Activated T-cell treated with anti-CD3 and anti-CD28 coated beads, Interleukin-2, amount 50 U/mL, for 72 hours (primary cell): ENCODE measurements at places on chromosomes 11 and 22. TPM values are rescaled to one million over a fixed set of nuclear protein-coding genes. Genes with fewer than 3 reads are reported as not detected.

- H3K27ac ChIP-seq, result no peak overlapping the region
- H3K4me1 ChIP-seq, result peaks cover 13% of the 10 kb centered on the region
- H3K36me3 ChIP-seq, result no peaks in the 10 kb centered on the region
- H3K4me3 ChIP-seq, result no peak overlapping the region
- H3K27me3 ChIP-seq, result no peaks in the 10 kb centered on the region
These were observed 38.3 kb downstream of the ZBTB16 start for GRCh38 chr11:114097832-114098231.

Gene ZC3H12C
- 2.5 TPM for total RNA-seq

GRCh38 chr11:111589886-111590499, 12.3 kb upstream of the SIK2 start:
- no peak overlapping the region for H3K4me3 ChIP-seq
- H3K36me3 ChIP-seq, result no peaks in the 10 kb centered on the region
- H3K4me1 ChIP-seq, result peaks cover 7% of the 10 kb centered on the region
- no peak for DNase-seq
- H3K27ac ChIP-seq, result no peak overlapping the region
- peaks cover 9% of the 10 kb centered on the region for H3K27me3 ChIP-seq

Gene SYCE3
- total RNA-seq, result 1.7 TPM

DNA sequence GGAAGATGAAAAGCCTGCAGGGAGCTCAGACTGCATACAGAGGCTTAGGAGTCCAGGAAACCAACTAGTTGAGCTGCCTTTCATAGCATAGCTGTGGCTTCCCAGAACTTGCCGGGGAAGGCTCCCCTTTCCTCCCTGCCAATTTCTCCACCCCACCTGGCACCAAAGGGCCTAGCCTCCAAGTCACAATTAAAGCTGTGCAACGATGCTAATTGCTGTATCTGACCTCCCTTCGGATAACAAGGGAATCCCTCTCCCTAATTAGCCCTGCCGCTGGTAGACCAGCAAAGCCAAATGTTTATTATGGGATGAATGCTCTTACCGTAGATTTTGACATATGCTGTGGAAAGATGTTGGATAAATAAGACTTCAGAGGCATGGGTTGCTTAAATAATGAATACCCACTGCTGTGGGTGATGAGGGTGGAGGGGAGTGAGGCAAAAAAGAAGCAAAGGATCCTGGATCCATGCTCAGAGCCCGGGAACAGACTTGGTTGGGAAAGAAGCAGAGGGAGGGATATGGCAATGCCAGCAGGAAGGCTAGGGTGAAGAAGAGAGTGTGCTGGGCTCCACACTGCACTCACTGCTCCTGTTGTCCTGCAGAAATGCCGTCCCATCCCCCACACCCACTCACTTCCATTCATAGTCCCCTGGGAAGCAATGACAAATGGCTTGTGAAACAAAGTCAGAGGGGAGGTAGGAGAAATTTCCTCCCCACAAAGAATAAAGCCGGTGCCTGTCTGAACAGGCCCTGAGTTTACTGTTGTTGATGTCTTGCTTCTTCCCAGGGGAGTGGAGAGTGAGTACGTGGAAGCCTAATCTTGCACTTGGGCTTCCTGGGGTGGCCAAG, 608.1 kb upstream of the CADM1 start:
- no peak for DNase-seq
- no peaks in the 10 kb centered on the region for H3K27me3 ChIP-seq
- no peaks in the 10 kb centered on the region for H3K4me1 ChIP-seq
- no peaks in the 10 kb centered on the region for H3K36me3 ChIP-seq
- no peak overlapping the region for H3K27ac ChIP-seq
